Activated CD4-positive, alpha-beta T cell treated with anti-CD3 and anti-CD28 coated beads, Interleukin-2, amount 10 ng/mL, durations not matched to agents 7 days and 5 days (primary cell): ENCODE measurements at places on chromosomes 2 and 18. TPM values are rescaled to one million over a fixed set of nuclear protein-coding genes. Genes with fewer than 3 reads are reported as not detected.

ZNF804A gene
- not detected for total RNA-seq

ARMC9 gene
- total RNA-seq, result 0.58 TPM

GRCh38 chr2:45901468-45902032, 250.1 kb downstream of the PRKCE start:
- DNase-seq, result no peak

GRCh38 chr18:66895631-66896030, 291.7 kb upstream of the CDH19 start:
- DNase-seq, result no peak

DNA sequence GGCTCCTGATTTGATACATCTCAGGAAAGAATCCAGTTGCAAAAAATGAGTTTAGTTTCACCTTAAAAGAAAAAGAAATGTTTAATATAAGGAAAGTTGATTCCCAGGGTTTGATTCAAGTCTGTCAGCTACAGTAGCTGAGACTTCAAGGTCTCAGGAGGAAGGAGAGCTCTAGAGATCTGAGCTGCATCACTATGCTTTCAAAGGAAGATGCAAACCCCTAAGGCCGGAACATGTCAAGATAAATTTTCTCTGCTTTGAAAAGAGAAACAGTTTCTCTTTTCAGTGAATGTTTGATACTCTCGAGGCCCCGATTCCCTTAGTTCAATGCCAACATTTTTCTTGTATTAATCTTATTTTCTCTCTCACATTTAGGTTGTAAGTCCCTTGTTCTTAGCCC, 128.6 kb downstream of the RGPD3 start:
- DNase-seq, result no peak
